ENCODE measurements at places on chromosomes 3 and 15. TPM values are rescaled to one million over a fixed set of nuclear protein-coding genes. Genes with fewer than 3 reads are reported as not detected.

GRCh38 chr15:36884936-36885635 lies 215.3 kb downstream of the MEIS2 start:
- no peak overlapping the region for H3K27ac ChIP-seq
- H3K27me3 ChIP-seq: peaks cover 26% of the 10 kb centered on the region
- no peak for DNase-seq
- no peaks in the 10 kb centered on the region for H3K4me1 ChIP-seq
- H3K4me3 ChIP-seq: no peak overlapping the region

GRCh38 chr15:69854521-69855181 lies 243.1 kb downstream of the TLE3 start:
- peaks cover 19% of the 10 kb centered on the region for H3K27me3 ChIP-seq
- no peaks in the 10 kb centered on the region for H3K4me1 ChIP-seq
- no peak overlapping the region for H3K27ac ChIP-seq
- no peaks in the 10 kb centered on the region for H3K36me3 ChIP-seq

- DNase-seq: no peak
- H3K4me1 ChIP-seq: peaks cover 67% of the 10 kb centered on the region
- H3K36me3 ChIP-seq: no peaks in the 10 kb centered on the region
Measured at GRCh38 chr3:188296761-188297612, 143.0 kb downstream of the LPP start.

DNA sequence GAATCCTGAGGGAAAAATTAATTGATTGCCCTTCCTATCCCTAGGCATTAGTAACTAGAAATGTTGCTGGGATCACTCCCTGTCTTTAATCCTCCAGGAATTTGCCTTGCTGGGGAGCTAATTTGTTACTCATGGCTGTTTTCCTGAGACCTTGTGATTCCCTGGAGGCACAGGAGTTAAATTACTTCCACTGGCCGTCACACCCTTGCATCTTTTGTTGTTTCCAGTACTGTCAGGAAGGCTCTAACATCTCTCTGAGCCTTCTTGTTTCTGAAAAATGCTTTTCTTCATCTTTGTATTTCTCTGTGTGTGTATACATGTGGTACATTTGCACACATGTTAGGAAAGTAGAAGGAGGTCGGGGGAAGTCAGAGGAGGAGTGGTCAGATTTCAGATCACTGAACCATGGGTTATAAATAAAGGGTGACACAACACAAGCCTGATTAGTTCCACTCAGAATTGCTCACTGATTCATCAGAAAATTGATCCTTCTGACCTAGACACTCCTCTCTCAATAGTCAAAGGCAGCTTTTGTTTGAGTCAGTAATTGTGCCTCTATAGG lies 23.5 kb upstream of the LRRFIP2 start:
- H3K4me3 ChIP-seq: no peak overlapping the region
- no peak for DNase-seq
- no peaks in the 10 kb centered on the region for H3K4me1 ChIP-seq
- H3K27ac ChIP-seq: no peak overlapping the region
- H3K36me3 ChIP-seq: no peaks in the 10 kb centered on the region

- no peak for DNase-seq
- H3K27ac ChIP-seq: no peak overlapping the region
- H3K36me3 ChIP-seq: no peaks in the 10 kb centered on the region
- no peaks in the 10 kb centered on the region for H3K27me3 ChIP-seq
Measured at GRCh38 chr3:171200750-171201088, 174.2 kb upstream of the SLC2A2 start.

The OCA2 gene
- 0.32 TPM for total RNA-seq

The BSN gene
- total RNA-seq: 1.3 TPM

Data from heart right ventricle (tissue), 16 donors.